H7 (cell line): ENCODE measurements at places on chromosomes 7 and 10. TPM values are rescaled to one million over a fixed set of nuclear protein-coding genes. Genes with fewer than 3 reads are reported as not detected.
A peak's percentile ranks its signal among the peaks of the same experiment; 100 is the strongest.

DNA sequence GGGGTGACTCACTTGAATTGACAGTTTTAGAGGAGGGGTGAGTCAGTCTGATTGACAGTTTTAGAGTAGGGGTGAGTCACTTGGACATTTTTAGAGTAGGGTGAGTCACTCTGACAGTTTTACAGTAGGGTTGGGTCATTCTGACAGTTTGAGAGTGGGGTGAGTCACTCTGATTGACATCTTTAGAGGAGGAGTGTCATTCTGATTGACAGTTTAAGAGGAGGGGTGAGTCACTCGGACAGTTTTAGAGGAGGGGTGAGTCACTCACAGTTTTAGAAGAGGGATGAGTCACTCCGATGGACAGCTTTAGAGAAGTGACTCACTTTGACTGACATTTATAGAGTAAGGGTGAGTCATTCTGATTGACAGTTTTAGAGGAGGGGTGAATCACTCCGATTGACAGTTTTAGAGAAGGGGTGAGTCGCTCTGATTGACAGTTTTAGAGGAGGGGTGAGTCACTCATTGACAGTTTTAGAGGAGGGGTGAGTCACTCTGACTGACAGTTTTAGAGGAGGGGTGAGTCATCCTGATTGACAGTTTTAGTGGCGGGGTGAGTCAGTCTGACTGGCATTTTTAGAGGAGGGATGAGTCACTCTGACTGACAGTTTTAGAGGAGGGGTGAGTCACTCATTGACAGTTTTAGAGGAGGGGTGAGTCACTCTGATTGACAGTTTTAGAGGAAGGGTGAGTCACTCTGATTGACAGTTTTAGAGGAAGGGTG lies 595.9 kb downstream of the DNAJB6 start:
- DNase-seq, result no peak

- DNase-seq, result peak; percentile 30
These were observed 830 bp downstream of the MET start for GRCh38 chr7:116672596-116673456.

- no peak for DNase-seq
These were observed 58.3 kb upstream of the GTF2I start for GRCh38 chr7:74599244-74599643.

GRCh38 chr7:83119026-83119382 lies 43.7 kb downstream of the PCLO start:
- no peak for DNase-seq

- no peak for DNase-seq
These were observed 82.4 kb upstream of the INHBA start for GRCh38 chr7:41785265-41785664.

DNA sequence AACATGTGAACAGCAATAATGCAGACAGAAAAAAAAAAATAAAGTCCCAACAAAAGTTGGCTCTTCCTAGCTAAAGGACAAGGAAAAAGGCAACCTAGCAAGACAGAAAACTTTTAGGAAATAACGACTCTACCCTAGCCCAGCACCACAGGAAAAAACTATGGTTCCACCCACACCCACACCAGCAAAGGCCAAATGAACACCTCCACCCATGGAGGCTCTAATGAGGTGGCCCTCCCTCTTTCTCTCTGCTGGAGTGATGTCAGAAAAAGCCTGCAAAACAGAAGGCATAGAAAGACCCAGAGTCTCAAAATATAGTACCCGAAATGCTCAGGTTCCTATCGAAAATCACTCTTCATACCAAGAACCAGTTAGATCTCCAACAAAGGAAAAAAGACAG lies 28.4 kb downstream of the SYPL1 start:
- DNase-seq, result no peak

DNA sequence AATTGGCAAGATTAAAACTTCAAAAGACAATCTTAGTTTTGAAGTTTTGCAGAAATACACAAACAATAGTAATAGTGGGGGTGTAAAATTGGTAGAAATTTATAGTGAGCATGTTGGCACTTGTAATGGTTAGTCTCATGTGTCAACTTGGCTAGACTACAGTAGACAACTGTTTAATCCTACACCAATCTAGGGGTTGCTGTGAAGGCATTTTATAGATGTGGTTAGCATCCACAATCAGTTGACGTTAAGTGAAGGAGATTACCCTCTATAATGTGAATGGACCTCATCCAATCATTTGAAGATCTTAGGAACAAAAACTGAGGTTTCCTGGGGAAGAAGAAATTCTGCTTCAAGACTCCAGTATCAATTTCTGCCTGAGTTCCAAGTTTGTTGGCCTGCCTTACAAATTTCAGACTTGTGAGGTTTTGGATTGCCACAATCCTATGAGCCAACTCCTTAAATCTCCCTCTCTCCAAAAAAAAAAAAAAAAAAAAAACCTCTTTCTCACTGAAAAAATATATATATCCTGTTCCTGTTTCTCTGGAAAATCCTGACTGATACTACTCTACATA lies 531.6 kb upstream of the IGFBP3 start:
- no peak for DNase-seq

DNA sequence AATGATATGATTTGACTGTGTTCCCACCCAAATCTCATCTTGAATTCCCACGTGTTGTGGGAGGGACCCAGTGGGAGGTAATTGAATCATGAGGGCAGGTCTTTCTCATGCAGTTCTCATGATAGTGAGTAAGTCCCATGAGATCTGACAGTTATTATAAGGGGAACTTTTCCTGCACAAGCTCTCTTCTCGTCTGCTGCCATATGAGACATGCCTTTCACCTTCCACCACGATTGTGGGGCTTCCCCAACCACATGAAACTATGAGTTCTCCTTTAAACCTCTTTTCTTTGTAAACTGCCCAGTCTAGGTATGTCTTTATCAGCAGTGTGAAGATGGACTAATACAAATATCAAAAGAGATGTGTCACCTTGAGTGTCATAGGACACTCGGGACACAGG lies 502.7 kb upstream of the PODXL start:
- no peak for DNase-seq

- DNase-seq, result no peak
These were observed 38.6 kb downstream of the RSBN1L start for GRCh38 chr7:77734659-77735421.

DNA sequence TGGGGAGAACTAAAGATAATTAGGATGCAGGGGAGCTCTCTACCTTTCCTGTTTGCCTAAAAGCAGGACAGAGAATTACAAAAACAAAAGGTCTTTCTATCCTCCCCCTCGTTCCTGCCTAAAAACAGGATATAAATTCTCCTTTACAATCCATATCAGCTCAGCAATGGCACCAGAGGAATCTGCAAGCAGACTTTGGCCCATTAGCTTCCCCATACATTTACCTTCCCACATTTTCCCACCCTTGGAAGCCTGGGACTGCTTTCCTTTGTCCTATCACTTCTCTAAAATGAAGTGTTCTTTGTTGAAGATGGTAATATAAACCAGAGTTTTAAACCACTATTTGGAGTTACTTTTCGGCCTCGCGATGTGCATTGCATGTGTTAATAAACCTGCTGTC lies 15.5 kb downstream of the SHTN1 start:
- DNase-seq, result no peak

DNA sequence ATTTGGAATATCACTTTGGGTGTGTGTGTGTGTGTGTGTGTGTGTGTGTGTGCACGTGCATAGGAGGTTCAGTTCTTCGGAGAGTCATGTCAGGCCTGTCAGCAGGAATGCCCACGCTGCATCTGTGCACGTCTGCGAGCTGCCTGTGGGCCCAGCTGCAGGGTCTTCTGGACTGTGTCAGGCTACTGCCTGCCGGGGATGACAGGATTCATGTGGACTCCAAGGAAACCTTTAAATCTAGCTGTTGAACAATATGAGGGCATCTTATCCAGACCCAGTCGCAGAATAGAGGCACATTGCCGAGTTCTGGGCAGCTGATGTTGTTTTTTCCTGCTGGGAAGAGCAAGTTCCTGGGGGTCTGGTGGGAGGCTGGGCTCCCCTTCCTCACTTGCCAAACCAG lies 19.0 kb downstream of the AQP1 start:
- DNase-seq, result peak; percentile 23

DNA sequence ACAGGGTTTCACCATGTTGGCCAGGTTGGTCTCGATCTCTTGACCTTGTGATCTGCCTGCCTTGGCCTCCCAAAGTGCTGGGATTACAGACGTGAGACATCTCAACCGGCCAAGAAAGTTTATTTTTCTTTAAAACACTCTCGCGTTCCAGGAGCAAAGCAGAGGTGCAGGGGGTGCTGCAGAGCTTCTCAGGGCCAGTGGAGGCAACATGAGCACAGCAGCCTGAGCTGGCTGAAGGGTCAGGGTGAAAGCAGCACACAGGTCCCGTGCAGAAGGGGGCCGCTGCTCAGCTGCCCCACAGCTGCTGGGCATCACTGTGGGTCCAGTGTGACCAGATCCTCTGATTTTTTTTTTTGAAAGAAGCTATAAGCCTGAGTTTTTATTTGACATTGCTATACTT lies 46.1 kb downstream of the EPHB4 start:
- peak; percentile 63 for DNase-seq

- DNase-seq, result no peak
These were observed 431.4 kb downstream of the SDK1 start for GRCh38 chr7:3732395-3733005.

DNA sequence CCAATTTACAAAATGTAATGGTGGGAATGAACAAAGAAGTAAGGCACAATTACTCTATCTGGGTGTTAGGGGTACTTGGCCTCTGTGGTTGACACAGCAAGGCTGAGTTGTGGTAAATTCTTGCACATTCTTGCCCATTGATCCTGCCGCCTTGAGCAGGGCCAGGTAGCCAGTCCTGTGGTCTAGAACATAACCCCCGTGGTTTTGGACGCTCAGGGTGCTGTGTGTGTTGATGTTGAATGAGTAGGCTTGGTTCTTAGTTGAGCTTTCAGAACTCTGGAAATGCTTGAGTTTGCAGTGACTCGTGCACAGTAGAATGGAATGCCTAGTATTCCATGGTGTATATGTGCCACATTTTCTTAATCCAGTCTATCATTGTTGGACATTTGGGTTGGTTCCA lies 42.3 kb upstream of the CDHR3 start:
- no peak for DNase-seq

- DNase-seq, result no peak
These were observed 337.1 kb downstream of the RNLS start for GRCh38 chr10:88245974-88246511.

DNA sequence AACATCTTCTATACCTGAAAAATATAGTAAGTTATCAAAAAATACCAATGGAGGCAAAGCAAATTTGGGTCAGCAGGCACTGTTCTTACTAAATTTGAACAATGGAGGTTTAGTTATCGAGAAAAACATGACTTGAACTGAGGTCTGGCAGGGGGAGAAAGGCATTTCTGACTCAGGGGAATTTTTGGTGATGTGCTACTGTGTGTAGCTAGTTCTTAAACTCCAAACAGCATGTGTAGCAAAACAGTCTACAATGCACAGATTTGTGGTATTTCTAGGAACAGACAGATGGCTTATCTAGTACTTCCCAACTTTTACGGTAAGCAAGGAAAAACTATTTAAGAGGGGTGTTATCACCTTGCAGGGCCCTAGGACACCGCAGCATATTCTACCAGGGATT lies 311.6 kb upstream of the LRRN3 start:
- no peak for DNase-seq

GRCh38 chr10:8245814-8246142 lies 191.3 kb downstream of the GATA3 start:
- no peak for DNase-seq

- DNase-seq, result peak; percentile 80
These were observed 16.9 kb downstream of the MYO1G start for GRCh38 chr7:44961844-44962482.

DNA sequence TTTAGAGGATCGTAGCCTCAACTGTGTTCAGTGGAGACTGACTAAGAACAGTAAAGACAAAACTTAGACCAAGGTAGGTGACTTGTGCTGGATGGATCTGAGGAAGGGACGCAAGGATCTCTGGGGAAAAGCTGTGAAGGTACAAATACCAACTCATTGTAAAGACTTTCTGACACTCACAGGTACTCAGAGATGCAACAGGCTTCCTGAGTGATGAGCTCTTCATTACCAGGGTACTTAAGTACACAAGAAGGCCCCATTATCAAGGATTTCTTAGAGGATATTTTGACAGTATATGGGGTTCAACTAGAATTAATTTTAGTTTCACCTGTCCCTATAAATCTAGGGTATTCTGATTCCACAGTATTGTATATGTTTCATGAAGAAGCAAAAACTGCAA lies 440.7 kb downstream of the PLXDC2 start:
- DNase-seq, result no peak

GRCh38 chr10:126143117-126143516 lies 245.2 kb downstream of the ADAM12 start:
- DNase-seq, result no peak

TAS2R3 gene
- total RNA-seq, result 0.67 and 0.69 TPM in 2 replicates

BLNK gene
- total RNA-seq, result not detected in 2 replicates

LRRC27 gene
- 4.0 and 5.7 TPM in 2 replicates for total RNA-seq

HPS6 gene
- total RNA-seq, result 28.6 and 31.1 TPM in 2 replicates

CFAP43 gene
- total RNA-seq, result 0.21 and 0.30 TPM in 2 replicates

TIAL1 gene
- 45.4 and 65.9 TPM in 2 replicates for total RNA-seq

CTAGE8 gene
- total RNA-seq, result not detected in 2 replicates

PRPS1L1 gene
- total RNA-seq, result not detected in 2 replicates
